ENCODE measurements at places on chromosomes 2 and 18.

- no peak for DNase-seq
Measured at GRCh38 chr18:6636091-6636490, 93.4 kb upstream of the ARHGAP28 start.

DNA sequence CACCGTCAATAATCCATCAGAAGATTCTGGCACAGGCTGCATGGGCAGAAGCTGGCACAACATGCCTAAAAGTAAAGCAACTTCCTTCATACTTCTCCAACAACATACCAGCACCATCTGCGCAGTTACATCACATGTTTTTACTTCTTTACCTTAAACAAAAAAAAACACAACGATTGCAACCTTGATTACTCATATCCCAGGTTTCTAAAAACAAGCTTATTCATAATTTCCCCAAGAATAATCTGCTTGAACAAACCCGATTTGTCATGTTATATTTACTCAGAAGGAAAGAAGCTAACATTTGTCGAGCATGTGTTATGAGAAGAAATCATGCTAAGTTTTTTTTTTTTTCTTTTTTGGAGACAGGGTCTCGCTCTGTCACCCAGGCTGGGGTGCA is 54.7 kb downstream of the THADA start:
- no peak for DNase-seq

DNA sequence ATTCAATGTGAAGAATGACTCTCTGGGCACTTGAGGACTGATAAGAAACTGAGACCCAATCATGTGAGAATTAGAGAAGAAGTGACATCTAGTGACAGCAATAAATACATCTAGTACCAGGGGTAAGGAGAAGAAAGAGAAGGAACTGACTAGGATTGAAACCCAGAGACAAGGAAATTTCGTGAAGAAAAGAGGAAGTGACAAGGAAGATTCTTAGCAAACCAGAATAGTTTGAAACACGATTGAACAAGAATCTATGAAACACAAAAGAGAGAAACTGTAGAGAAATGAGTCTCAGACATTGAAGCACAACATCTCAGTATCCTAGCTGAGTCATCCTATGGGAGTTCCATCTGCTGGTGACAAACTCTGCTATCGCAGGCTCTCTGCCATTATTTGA is 571.9 kb upstream of the PKDCC start:
- no peak for DNase-seq

DNA sequence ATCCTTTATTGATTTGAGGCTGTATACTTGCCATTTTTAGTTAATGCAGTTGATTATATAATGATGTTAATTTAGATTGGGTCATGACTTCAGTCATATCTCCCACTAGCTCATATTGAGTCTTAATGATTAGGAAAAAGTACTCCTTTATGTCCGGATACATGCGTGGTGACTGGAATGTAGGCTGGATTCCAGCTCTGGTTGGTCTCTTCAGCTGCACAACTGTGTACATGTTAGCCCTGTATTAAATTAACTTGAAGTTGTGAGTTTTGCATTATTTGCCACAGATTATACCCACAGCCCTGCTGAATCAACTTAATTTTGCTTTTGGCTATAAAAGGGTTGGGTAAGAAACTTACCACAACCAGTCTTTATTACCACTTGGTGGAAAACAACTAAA is 22.5 kb downstream of the MOB4 start:
- peak; percentile 37 for DNase-seq

GRCh38 chr2:215718436-215718835 is 282.6 kb upstream of the FN1 start:
- DNase-seq: no peak

All from EH (cell line).